ENCODE measurements at places on chromosomes 3 and 15.

DNA sequence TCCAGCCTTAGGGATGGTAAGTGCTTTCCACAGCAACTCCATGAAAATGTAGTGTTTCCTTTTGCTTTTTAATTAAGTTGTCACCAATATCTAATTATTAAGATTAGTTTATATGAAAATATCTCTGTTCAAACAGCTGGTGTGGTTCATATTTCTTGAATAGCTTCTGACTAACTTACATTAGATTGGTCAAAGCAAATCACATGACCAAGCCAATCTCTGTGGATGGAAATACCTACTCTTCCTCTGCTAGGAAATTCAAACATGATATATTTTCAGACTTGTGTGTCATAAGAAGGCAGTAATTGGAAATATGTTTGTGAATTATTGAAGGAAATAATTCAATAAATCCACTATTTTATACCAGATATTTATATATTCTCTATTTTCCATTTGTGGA lies 54.6 kb upstream of the CADM2 start:
- DNase-seq = no peak

- DNase-seq = no peak
These were observed 93.3 kb downstream of the TRIM42 start for GRCh38 chr3:140770977-140771667.

GRCh38 chr15:100690795-100691158 lies 88.4 kb downstream of the ASB7 start:
- no peak for DNase-seq

- DNase-seq = no peak
These were observed 17.0 kb upstream of the CCNL1 start for GRCh38 chr3:157176934-157177333.

DNA sequence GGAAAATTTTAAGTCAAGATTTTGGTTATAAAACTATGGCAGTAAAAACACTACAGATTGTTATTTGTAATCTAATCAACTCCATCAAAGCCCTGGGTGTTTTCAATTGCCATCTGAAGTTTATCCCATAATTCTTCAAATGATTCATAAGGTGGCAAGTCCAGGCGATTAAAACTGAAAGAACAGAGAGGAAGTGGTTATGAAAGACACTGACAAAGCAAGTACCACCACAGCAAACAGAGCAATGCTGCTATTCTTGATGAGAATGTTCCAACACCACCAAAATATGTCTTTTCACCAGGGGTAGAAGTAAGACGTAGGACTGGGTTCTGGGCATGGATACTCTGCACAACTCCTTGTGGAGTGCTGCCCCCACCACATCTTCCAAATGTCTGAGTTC lies 86.9 kb upstream of the PRTG start:
- DNase-seq = no peak

GRCh38 chr3:139620438-139620837 lies 57.3 kb downstream of the NMNAT3 start:
- DNase-seq = no peak

DNA sequence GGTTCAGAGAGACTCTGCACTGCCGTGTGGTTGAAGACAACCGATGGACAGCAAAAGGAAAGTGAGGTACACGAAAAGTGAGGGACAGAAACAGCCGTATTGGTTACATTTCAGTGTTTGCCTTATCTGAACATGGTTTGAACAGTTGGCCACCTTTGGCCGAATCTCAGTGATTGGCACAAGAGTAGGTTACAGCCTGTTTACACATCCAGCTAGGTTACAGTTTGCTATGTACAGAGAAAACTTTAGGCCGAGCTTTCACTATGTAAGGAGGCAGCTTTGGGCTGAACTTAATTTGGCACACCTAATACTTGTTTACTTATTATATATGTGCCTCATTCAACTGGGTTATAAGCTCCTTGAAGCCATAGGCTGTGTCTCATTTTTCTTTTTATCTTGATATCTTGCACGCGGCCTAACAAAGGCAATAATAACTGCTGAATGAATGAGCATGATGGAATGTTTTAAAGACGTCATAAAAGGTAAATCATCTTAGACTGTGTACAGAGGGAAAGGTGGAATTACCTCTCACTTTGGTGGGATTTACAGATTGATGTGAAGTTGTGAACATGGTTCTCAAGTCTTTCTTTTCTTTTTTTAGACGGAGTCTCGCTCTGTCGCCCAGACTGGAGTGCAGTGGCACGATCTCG lies 17.2 kb upstream of the GREM1 start:
- no peak for DNase-seq

- no peak for DNase-seq
These were observed 302.1 kb upstream of the TPRG1 start for GRCh38 chr3:188869628-188870027.

DNA sequence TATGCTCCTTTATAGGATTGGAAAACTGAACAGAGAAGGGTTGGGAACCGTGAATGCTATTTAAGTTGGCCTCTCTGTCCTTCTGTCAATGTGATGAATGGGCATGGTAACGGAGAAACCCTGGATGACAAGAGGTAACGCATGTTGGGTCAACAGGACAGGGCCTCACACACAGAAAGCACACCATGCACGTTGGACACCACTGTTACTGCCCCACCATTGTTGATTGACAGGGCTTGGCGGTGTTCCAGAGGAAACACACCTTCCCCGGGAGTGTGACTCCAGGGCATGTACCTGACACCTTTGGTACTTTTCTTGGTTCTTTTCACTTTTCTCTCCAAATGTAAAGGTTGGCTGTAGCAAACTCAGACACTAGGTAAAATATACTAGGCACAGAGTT lies 548.5 kb downstream of the OCA2 start:
- no peak for DNase-seq

DNA sequence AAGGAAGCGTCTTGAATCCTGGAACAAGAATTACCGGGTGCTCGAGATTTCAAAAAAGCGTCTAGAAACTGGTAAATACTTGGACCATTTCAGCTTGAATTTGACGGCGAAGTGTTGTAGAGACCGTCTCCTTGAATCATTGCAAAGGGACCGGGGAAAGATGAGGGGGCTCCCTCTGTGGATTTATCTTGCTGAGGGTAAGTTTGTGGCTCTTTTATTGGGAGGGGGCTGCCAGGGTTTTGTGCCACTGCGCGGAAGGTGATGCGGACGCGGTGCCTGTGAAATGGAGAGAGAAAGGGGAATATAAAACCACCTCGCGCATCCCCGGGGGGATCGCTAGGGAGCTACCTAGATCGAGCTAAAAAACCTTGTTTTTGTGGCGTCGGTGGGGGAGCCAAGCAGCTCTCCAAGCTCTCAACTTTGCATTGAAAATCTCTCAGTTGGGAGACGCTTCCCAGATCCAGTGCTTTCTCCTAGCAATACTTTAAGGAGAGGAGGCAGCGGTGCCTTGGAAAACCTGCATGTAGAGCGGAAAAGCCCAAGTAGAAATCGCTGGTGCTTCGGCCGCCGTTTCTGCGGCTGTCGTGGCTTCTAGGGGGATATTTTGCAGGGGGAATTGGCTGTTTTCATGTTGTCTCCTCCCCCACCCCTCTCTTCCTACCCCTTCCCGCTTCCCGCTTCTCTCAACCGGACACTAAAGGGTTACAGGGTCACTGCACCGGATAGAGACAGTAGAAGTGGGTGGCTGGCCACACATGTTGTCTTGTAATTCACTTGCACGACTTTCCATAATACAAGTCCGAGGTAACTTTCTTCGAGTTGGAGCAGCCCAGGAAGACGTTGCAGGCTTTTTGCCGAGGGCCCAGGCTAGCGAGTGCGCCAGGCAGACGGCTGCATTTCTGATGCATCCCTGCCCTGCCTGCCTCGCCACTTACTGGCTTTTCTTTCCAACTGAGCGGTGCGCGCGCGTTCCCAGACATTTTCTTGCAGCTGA lies 187.6 kb downstream of the NLGN1 start:
- DNase-seq = no peak

GRCh38 chr3:141456301-141456625 lies 30.6 kb upstream of the RASA2 start:
- DNase-seq = no peak

DNA sequence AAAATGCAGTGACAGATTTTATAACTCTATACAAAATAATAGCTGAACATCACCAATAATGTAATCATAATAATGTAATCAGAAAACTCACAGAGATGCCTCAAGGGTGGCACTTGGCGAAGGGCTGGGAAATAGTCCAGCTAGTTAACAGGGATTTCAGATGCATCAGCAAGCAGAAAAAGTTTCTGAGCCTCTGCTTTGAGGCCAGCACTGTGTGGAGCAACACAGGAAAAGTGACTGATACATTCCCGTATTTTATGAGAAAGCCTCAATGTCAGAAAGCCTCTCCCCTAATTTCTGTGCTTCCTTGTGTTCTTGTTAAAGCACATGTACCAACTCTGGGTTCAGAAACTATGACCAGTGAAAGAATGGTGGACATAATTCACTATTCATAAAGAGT lies 304.8 kb downstream of the VPS13C start:
- no peak for DNase-seq

DNA sequence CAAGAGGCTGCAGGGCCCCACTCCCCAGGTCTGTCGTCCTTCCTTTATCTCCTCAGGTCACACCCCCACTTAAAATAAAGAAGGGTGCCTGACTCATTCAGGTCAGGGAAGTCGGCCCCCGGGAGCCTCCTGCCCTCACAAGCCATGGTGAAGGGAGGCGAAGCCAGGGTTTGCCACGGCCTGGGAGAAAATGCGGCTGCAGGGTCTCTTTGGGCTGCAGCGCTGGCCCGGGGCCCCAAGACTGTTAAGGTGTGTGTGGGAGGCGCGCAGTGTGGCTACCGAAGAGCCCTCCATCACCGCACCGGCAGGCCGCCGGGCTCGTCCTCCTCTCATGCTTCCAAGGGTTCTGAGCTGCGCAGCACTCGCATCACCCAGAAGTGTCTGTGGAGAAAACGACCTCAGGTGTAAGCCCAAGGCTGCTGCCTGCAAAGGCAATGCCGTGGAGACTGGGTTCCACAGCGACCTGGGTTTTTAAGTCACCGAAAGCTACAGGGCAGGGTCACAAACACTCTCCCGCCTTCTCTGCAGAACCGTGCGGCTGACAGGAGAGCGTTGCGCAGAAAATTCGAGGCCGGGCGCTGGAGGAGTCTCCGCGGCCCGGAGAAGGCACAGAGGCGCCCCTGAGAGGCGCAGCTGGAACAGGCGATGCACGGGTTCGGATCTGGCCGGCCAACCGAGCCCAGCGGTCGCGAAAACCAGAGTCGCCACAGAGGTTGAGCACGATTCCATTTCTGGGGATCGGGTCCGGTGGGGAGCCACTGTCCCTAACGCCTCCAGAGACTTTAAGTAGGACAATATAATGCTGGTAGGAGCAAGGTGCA lies 8.7 kb downstream of the FOXL2 start:
- DNase-seq = no peak

DNA sequence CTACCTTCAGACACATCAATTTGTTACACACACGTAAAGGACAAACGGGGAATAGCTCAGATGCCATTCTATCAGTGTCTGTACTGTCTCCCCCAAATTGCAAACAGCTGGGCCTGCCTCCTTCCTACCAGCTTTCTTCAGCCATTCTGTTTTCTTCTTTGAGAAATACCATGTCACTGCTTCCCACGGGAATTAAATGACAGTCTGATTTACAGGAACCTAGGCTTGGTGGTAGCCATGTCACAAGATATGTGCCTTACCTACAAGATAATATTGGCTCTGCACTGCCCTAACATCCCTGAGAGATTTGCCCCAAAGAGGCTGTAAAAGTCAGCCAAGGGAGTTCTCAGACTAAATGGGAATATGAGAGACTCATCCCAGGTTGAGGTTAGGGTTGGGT lies 308.3 kb downstream of the LRTM1 start:
- no peak for DNase-seq

- DNase-seq = no peak
These were observed 25.6 kb upstream of the ARL8B start for GRCh38 chr3:5096336-5097008.

DNA sequence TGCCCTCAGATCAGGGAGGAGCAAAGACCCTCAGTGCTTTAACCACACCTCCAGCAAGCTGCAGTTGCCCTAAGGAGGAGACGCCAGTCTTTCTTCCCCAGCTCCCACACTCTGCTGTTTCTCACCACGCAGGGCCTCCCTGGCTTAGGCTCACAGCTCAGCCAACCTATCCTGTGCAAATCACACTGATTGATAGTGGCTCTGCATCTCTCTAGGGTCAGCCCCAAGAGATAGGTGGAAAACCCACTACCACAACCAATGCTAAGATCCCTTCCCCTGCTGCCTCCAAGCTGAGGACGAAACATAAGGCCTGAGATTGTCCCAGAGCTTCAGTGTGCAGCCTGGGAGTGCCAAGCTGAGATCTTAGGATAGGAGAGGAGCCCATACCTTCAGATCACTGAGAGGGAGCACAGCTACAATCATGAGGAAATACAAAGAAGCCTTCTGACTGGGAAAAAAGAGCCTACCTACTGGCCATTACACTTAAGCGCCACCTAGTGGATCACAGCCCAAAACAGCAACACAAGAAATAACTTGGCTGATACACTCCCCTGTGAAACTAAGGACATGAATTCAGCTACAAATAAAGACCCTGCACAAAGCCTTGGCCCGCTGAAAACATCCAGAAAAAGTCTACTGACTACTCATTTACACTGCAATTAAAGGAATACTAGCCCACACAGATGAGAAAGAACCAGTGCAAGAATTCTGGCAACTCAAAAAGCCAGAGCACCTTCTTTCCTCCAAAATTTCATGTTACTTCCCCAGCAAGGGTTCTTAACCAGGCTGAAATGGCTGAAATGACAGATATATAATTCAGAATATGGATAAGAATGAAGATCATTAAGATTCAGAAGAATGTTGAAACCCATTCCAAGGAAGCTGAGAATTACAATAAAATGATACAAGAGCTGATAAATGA lies 271.5 kb upstream of the DCBLD2 start:
- DNase-seq = no peak

GRCh38 chr3:14623569-14624051 lies 28.0 kb upstream of the CCDC174 start:
- no peak for DNase-seq

DNA sequence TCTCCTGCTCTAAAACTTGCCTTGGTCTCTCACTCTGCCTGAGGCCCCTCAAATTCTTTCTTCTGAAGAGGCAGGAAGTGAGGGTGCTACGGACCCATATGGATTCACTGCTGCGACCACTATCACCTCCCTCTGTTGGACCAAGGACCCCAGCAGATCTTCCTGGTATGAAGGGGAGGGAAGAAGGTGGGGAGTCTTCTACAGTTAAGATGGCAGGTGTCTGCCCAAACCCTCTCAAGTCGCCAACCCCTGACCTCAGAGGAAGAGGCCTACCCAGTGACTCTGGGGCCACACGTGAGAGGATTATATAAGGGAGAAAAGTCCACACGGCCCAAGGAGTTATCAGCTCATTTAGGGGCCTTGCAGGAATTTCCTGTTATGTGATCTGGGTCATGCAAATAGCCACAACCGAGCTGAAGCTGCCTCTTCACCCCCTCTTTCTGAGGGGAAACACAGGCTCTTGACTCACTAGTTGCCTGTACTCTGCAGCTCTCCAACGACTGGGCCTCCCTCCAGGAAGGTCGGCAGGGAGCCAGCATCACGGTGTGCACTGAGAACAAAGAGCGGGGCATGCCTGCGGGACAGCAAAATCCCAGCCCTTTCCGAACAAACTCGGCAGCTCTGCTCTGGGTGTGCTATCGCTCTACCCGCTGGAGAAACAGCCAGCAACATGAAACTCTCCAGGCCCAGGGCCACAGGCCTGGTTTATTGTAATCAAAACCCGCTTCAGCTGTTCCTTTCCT lies 116.0 kb downstream of the XXYLT1 start:
- no peak for DNase-seq
